ENCODE measurements at places on chromosomes 7 and 10.
A peak's percentile ranks its signal among the peaks of the same experiment; 100 is the strongest.

- DNase-seq = no peak
These were observed 7.5 kb upstream of the EBF3 start for GRCh38 chr10:129971381-129972144.

GRCh38 chr7:79529881-79530235 lies 76.4 kb upstream of the MAGI2 start:
- DNase-seq = no peak

DNA sequence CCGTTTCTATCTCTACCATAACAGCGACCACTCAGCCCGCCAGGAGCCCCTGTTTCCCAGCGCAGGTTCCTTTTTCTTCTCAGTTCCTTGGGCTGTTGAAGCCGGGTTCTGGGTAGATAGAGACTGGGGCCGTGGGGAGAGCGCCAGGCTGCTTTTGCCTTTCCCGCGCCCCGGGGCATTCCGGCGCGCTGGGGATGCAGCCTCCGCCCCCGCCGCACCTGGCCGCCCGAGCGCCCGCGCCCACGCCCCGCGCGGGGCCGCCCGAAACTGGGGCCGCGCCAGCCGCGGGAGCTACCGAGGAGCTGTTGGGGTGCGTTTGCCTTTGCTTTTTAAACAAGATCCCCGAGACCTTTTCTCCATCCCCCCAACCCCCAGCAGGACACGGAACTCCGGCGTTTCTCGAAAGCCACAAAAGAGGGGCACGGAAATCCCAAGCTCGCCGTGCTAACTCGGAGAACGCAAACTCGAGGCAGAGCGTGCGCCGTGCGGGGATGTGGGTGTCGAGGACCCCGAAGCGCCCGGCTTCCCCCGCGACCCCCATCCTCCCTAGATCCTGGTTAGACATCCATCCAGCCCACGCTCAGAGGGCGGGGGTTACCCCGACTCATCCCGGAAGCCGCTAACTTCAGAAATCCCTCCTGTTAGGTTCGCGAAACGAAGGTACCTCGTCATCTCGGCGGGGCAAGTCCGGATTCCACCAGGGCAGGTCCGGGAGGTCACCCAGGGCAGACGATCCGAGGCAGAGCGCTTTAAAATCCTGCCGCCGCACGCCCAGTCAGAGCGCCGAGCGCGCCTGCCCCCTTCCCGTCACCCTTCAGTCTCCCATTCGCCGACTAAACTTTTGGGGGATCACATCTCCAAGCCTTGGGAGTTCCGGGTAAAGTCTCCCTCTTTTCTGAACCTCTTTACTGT lies 1.0 kb downstream of the GRM8 start:
- DNase-seq = no peak

DNA sequence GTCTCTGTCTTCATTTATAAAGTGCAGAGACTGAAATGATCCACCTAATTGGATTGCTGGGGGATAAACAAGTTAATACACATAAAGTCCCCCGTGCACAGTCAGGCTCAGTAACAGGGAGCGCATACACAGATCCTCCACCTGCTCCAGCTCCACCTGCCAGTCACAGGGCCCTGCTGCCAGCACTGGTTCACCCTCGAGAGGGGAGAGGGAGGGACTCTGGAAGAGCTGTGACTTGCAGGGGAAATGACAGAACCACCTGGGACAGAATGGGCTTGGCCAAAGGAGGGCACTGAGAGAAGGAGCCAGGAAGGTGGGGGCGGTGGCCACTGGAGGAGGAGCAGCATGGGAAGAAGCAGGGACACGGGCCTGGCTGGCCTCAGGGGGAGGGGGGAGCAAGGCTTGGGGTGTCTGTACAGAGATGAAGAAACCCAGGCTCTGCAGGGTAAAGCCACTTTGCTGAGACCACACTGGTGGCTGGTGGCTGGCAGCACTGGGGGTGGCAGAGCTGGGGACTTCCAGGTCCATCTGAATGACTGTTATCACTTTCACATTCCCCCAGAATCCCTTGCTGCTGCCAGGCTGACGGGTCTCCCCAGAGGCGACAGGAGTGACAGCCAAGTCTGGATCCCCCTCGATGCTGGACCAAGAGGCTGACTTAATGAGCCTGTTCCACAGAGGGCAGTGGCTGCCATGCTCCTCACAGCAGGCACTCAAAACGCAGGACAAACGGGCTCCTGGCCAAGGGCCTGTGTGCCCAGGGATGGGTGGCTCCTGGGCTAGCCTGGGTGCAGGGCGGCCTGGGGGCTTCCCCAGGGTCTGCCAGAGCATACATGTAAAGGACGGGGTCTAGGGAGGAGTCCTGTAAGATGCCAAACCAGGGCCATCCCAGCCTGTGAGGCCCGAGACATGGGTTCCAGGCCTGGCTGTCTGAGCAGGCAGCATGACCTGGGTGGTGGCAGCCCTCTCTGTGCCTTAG lies 151.1 kb downstream of the SH3PXD2A start:
- no peak for DNase-seq

DNA sequence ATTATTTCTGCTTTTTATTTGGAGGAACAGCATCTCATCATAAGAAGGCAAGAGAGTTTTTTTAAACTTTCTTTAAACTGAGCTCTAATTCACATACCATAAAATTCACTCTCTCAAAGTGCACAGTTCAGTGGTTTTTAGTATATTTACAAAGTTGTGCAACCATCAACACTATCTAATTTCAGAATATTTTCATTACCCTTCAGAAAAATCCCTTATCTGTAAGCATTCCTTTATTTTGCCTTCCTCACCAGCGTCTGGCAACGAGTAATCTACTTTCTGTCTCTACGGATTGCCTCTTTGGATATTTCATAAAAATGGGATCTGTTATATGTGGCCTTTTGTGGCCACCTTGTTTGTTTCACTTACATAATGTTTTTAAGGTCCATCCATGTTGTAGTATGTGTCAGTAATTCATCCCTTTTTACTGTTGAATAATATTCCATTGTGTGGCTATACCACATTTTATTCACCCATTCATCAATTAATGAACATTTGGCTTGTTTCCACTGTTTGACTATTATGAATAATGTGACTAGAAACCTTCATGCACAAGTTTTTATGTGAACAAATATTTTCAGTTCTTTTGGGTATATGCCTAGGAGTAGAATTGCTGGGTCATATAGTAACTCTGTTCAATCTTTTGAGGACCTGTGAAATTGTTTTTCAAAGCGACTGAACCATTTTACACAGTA lies 181.5 kb downstream of the TRIL start:
- DNase-seq = no peak

GRCh38 chr10:5413012-5413938 lies 918 bp downstream of the NET1 start:
- DNase-seq = no peak

GRCh38 chr10:20173046-20173445 lies 356.8 kb downstream of the PLXDC2 start:
- DNase-seq = no peak

GRCh38 chr7:149714910-149715471 lies 58.4 kb downstream of the ZNF467 start:
- DNase-seq = no peak

DNA sequence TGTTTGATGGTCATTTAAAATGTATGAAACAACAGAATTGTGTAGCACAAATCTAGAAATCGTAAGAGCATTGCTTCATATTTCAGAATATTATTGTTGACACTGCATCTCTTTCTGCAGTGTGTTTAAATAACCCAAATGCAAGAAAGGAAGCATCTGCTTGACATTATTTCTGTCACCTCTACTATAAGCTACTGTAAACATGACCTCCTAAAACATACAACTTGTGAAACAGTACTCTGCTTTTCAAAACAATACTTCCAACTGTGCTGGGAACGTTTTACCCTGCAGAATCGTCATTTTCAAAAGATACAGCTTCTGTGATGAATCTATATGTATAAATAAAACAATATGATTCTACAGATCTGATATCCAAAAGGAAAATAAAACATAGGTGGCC lies 82.0 kb downstream of the RNF133 start:
- DNase-seq = no peak

DNA sequence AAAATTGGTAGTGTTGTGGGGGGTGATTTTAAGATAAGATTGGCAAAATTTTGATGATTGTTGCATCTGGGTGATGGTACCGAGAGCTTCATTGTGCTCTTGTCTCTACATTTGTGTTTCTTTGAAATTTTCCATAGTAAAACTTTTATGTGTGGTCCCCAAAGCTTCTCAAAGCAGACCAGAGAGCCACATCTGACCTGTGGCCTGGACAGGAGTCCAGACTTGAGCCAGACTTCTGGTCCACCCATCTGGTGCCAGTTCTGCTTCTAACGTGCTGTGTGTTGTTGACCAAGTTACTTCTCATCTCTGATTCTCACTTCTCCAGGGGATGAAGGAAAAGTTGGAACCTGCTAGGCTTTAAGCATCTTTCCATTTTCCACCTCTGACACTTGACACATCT lies 120.1 kb downstream of the C10orf105 start:
- no peak for DNase-seq

GRCh38 chr7:149690688-149691446 lies 82.5 kb downstream of the ZNF467 start:
- DNase-seq = peak; percentile 69

GRCh38 chr10:96415891-96416554 lies 57.2 kb upstream of the OPALIN start:
- DNase-seq = no peak

DNA sequence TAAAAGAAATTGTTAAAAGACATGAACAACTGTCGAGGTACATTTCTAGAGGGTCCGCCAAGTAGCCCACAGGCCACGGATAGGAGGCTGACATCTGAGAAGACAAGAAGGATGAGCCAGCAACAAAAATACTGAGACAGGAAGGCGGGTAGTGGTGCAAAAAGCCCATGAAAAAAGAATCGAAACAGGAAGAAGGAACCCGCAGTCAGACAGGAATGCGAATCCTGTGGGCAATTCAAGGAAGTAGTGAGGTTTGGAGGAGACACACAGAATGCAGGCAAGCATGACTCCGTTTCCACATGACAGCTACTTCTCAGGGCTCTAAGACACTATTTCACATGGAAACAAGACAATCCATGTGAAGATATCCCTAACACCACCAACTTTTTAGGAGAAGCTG lies 125.2 kb downstream of the DOCK4 start:
- DNase-seq = no peak

DNA sequence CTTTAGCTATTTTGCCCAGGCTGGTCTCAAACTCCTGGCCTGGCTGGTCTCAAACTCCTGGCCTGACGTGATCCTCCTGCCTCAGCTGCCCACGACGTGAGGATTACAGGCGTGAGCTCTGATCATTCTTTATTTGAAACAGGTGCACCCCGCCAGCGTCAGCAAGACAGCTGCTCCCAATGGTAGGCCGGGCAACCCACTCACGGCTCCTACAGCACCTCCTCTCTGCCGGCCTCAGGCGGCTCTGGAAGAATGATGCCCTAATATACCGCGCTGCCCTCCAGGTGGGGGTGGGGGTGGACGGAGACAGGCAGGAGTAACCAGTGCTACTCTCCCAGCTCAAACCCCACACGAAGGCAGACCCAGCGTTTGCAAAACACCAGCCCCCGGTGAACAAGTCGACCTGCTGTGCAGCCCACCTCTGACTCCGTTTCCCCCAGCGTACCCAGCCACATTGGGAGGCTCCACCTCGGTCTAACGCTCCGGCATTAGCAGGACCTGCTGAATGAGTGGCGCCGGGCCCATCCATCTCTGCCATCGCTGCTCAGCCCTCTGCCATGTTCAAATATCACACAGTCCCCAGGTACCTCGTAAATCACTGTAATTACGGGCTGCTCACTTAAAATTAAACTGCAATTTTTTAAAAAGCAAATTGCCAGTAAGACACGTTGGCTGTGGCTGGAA lies 148.6 kb downstream of the ELFN1 start:
- DNase-seq = no peak

DNA sequence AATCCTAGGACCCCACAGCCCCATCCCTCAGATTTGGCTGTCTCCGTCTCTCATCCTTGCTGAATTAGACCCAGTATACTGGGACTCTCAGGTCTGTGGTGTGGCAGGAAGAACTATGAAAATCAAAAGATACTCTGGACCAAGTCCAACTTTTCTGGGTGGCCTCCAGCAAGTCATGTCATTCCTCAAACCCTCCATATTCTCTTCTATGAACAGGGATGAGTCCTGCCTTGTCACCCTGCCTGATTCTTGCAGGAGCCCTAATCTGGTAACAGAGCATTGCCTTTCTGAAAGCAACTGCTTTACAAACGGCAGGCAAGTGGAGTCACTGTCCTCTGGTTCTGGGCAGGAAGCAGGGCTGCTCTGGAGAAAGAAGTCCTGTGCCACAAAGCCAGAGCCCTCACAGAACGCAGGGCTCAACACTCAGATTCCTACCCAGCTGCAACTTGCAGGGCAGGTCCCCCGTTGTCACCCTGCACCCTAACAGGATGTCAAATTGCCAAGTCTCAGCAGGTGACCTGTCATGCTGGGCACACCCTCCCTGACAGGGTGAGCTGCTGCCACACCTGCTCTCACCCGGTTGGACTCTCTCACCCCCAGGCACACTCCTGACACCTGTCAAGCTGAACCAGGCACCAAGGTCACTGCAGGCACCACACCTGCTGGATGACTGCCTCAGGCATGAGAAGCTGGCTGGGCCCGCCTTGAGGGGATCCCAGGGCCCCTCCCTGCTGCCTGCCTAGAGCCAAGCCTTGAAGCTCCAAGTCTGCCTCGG lies 227.7 kb downstream of the KCNMA1 start:
- no peak for DNase-seq

DNA sequence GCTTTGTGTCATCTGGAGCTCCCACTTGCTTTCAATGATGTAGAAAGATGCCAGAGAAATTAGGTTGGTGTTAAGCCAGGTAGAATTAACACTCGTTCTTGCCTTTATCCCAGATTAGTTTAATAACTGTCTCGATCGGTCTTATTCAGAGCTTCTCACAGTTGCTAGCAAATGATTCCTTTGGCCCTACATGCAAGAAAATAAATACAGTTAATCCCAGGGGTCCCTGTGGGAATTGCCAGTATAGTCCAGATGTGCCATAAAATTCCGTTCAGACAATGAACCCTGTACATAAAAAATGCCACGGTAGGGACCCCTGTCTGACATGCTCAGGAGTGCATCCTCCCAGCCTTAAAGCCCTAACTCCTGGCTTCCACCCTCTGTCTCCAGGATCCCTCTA lies 207.5 kb downstream of the ARHGAP12 start:
- no peak for DNase-seq

GRCh38 chr10:73414230-73414945 lies 530 bp upstream of the ANXA7 start:
- no peak for DNase-seq

DNA sequence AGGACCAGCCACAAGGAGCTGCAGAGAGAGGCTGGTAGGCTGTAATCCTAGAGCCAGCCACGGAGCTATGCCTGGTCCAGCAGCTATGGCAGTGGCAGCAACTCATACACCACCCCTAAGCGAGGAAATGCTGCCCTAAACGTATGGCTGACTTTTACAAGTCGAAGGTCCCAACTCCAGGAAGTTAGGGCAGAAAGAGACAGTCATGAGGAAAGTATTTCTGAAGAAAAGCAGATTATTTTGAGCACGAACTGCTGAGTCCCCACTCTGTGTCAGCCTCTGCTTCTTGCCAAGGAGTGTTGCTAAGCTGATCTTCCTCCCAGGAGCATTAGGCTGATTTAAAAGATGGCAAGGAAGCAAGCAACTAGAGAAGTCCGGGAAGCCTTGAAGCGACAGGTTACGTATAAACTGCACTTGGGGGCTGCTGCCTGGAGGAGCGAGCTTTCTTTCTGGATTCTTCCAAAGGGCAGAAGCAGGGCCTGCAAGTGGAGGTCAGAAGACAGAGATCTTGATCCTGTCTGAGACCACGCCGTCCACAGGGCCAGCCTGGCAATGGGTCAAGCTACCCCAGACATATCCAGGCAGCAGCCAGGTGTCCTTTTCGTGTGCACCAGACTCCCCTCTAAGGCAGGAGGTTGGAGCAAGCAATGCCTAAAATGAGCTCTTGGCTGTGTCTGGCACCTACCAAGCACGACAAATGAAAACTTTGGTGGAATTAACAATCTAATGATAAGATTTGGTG lies 39.4 kb downstream of the PLXNA4 start:
- no peak for DNase-seq

GRCh38 chr10:34449836-34450235 lies 365.3 kb downstream of the PARD3 start:
- no peak for DNase-seq
